Upper lobe of right lung (tissue), 1 donor: ENCODE measurements at places on chromosomes 11 and 22. TPM values are rescaled to one million over a fixed set of nuclear protein-coding genes. Genes with fewer than 3 reads are reported as not detected.

DNA sequence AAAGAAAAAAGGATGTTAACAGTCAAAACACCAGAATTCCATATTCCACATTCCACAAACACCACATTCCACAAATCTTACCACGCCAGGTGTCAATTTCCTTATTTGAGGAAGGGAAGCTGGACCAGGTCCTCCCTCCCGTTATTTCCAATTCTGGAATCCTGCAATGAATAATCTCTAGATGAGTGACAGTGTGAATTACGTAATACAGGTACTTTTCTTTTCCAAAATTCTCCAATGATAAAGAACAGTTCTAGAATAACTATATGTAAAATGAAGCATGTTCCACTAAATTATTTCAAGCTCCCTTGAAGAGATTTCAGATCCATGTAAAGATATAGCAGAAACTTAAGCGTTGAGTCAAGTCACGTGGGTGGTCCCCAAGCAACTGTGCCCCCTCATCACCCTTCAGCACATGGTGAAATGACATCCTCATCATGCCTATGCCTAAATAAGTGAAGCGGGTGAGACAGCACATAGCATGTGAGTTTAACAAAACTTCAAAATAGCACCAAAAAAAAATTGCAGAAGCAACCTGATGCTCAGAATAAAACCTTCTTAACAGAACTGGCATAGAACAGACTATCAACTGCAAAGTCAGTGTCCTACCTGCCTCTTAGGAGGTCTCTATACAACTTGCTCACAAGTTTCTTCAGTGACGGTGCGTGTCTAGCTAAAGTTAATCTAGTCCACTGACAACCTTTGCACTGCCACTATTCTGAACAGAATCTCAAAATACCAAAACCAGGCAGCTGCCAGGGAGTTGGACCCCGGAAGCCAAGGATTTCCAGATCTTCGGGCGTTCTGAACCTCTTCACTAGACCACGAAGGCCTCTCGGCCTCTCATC, 876 bp downstream of the NFRKB start:
- DNase-seq, result no peak

DNA sequence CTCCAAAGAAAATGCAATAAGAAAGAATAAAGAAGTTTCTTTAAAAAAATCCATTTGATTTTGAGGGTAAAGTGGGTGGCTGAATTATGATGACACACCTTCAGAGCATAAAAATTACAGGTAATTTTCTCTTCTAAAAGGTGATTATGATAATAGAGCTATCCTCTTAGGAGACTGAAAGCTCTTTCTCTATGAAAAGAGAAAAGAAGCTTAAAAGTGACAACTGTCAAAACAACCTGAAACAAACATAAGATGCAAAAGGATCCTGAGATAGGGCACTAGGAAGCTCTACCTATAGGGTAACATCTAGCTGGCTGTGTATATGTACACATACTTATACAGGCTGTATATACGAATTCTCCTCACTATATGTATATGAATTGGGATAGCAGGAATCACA, 270.2 kb downstream of the GUCY1A2 start:
- no peak for DNase-seq

DNA sequence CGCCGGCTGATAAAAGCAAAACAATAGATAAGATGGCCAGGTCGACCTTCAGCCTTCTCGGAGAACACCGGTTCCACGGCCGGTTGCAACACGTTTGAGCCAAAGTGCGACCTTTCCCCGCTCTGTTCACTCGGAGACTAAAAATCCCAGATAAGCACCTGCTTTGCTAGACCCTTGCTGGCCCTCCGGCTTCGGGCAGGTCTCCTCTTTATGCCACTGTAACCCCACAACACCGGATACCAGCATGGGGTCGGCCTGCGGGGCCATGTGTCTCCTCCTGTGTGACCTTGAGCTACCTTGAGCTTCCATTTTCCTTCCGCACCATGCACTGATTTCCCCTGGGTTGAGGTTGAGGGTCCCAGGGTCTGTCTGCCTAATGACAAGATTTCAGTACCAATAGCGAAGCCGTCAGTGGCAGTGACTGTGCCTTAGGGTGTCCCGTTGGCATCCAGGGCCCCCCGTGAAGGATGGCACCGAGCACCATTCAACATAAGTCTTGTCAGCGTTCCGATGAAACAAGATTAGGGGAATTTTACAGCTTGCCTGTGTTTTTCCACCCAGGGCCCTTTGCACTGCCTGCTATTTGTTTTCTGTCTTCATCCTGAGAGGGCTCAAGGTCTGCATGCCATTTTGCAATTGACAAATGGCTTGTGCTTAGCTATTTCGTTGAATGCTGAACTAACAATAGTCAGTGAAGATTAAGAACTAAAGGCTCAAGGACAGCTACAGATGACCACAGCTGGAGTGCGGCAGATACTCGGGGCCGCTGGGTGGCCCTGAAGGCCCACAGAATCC, 118.6 kb downstream of the KCNQ1 start:
- DNase-seq, result peak; percentile 43

GRCh38 chr11:67664696-67665540, 9.5 kb downstream of the ALDH3B2 start:
- peak; percentile 49 for DNase-seq

DNA sequence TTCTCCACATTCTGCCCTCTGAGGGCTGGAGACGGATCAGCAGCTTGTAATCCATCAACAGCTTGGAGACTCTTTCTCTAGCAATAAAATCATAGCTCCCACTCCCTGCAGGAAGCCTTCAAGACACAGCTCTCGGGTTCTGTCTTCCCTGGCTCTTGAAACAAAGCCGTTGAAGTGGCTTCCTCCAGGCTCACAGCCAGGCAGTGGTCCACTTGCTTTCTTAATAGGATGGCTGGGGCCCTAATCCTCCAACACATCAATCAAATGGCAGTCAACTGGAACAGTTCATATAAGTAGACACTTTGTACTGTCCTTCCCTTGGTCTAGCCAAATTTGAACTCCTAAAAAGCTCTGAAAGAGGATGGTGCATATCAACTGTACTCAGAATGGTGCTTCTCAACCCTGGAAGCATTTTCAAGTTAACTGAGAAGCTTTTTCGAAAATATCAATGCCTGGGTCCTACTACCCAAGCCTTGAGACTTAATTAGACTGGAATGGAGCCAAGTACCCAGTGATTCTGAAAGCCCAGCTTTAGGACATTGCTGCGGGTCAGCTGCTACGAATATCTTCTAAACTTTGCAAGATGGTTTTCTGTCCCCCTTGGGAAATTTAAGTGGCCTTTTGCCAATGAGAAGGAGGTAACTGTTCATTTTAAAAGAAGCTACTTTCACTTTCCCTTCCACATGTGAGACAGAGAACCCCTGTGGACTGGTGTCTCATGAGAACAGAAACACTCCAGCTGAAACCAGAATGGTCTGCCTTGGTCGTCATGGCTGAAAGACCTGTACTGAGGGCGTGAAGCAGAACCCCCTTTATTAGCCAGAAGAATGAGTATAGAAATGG, 74.7 kb downstream of the SC5D start:
- DNase-seq, result no peak

Gene BARX2
- not detected for total RNA-seq

Gene CNTF
- 1.2 TPM for total RNA-seq

Gene ATG2A
- total RNA-seq, result 23.2 TPM

Gene SCGB1D2
- not detected for total RNA-seq
